ENCODE measurements at places on chromosomes 4 and X.

DNA sequence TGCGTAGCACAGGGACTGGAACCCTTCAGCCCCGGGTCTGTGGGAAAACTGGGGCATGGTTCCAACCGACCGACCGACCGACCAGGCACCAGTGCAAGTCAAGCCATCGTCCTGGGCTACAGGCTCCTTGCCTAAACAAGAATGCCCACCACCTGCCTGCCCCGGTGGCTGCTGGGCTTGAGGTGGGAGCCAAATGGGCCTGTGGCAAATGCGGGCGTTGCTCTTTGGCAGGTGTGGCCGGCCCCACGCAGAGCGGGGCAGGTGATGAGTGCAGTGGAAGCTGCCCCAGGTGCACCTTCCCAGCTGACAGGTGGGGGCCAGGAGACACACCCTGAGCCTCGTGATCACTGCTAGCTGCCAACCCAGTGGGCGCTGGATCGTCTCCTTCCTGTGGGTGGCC lies 77.9 kb downstream of the MTMR1 start:
- no peak for DNase-seq

DNA sequence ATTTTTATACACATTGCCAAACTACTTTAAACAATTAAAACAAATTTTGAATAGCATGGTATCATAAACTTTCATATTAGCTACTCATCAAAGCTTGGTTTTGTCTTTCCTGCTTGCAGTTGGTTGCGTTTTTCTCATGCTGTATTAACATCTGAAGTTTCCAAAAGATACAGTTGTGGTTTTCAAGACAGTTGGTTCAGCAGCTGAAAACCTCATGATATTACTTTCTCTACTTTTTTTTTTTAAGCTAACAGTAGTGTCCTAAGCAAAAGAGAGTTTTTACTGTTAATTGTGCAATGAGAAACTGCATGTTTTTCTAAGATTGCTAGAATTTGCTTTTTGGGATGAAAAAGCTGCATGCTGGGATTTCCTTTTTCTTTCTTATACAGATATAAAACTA lies 15.2 kb downstream of the RUFY3 start:
- DNase-seq: no peak

GRCh38 chr4:137621056-137621455 lies 88.8 kb upstream of the PCDH18 start:
- no peak for DNase-seq

- DNase-seq: no peak
These were observed 51.0 kb downstream of the CYTL1 start for GRCh38 chr4:4968161-4968725.

DNA sequence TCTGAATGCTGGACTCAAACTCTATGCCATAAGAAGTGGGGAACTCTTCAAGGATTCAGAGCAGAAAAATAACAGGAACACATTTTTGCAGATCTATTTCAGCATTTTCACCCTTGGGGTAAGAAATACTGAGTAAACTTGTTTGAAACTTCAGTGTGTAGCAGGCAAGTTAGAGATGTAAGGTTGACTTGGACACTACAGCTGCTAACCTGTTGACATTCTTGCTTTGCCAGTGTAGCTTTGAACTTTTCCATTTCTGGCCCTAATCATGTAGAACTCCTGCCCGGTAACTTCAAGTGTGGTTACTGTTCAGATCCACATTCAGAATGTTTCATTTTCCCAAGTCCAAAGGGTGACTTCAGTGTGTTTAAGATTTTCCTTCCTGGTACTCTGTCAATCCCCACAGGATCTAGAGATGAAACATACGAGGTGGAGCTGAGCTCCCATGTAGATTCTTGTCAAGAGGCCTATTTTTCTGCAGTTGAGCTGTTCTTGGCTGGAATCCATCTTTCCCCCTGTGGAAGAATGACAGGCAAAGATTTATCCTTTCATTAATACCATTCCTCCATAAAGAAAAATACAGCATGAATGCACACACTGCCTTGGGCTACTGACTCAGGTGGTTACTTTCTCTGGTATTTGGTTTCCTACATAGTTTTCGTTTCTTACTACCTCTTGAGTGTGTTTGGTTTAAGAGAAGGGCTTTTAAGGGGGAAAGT lies 34.1 kb downstream of the FHDC1 start:
- DNase-seq: no peak

All from ecto neural progenitor cell (in vitro differentiated cells).